GM12865 (cell line): ENCODE measurements at places on chromosomes 7 and 10.
A peak's percentile ranks its signal among the peaks of the same experiment; 100 is the strongest.

GRCh38 chr7:80604436-80604835, 34.0 kb upstream of the CD36 start:
- no peak for DNase-seq

DNA sequence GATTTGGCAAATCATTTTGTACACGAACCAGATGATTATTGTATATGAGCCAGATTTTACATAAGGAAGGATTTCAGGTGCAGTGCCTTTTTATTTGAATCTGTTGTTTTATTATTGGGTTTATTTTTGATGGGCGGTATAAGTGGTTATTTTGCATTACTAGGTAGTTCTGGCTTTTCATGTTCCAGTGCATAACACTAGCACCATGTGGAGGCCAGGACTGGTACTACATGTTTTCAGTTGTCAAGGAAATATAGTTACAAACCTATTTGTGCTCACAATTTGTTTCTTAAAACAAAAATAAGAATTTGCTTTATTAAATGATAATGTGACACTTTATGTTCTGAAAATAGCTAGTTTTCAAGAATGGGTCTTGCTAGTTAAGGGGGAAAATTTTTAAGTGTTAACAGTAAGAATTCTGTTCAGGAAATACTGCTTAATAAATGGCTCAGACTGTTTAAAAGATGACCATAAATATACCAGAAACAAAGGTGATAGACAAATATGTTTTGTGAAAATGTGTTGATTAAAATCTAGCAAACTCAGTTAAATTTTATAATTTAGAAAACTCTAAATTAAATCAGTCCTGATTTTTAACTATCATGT, 7.1 kb upstream of the SEMA3E start:
- peak; percentile 64 for DNase-seq

- DNase-seq = no peak
These were observed 44.8 kb upstream of the TARP start for GRCh38 chr7:38318241-38318640.

DNA sequence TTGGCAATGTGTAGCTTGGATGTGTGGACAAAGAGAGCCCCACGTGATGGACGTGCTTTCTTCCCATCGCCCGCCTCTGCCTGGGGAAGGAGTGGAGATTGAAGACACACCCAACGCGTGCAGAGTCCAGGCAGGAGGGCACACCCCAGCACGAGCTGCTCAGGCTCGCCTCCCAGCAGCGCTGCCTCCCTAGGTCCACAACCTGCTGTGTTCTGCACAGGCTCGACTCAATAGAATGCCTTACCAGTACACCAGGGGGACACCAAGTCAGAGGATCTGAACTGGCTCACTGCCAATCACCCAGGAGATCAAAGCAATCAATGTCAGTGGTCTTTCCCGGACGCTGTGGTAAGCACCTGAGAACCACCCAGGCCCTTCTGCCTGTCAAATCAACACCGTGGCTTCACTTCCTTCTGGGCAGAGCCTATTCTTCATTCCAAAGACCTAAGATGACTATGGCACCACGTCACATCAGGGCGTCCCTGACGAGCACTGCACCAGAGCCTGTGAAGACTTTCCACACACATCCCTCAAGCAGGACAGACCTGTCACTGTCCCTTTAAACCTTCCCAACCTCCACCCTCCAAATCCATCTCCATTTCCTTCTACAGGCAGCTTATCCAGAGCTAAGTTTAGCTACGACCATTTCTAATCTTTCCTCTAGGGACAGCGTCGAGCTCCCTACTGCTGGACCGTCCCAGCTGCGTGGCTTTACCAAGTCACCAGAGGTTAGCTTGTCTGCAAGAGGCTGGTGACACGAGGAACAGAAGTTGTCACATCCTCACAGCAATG, 72.3 kb downstream of the AMZ1 start:
- peak; percentile 45 for DNase-seq

DNA sequence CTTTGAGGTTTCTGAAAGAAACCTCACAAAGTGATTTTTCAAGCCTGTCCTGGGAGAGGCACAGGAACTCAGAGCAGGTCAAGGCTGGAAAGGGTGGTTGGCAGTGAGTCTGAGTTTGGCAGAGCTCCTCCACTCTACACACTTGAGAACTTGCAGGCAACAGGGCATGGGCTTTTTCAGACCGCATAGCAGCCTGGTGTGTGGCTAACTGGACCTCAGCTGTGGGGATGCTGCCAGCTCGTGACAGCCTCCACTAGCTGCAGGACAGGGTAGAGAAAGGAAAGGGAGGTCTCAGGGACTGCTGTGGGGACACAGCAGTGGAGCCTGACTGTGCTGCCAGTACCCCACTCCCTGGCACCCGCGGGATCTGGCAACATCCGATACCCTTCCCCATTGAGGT, 2.6 kb downstream of the CDHR1 start:
- DNase-seq = no peak

DNA sequence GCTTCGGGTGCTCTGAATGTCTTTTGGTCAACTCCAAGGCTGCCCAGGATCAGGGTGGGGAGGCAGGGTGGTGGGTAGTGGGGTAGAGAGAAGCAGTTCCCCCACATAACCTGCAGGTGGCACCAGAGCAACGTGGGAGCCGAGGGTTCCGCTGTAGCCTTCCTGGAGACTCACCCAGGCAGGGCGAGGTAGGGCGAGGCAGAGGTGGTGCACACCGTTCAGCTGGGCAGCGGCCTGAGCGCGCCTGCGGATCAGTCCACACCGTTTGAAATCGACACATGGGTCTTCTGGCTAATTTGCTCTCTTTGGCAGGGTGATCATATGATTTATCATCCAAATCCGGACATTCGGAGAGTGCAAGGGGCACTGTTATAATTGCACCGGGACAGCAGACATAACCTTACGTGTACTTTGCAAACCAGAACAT, 41.4 kb upstream of the MAP3K8 start:
- peak; percentile 78 for DNase-seq

DNA sequence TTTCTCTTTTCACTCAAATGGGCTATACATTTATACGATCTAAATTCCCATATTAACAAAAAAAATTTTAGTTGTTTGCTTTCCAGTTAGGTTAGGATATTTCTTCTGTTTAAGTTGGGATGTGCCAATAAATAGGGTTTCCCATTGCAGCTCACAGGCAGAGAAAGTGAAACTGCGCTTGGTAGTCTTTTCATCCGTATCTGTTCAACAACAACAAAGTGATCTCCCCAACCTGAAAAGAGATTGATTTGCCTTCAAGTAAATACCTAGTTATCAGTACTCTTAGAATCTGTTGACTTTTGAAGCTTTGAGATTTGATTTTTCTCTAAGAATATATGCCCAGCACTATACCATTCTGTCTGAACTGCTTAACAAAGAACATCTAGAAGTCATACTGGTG, 143.4 kb downstream of the DYNC1I1 start:
- no peak for DNase-seq

DNA sequence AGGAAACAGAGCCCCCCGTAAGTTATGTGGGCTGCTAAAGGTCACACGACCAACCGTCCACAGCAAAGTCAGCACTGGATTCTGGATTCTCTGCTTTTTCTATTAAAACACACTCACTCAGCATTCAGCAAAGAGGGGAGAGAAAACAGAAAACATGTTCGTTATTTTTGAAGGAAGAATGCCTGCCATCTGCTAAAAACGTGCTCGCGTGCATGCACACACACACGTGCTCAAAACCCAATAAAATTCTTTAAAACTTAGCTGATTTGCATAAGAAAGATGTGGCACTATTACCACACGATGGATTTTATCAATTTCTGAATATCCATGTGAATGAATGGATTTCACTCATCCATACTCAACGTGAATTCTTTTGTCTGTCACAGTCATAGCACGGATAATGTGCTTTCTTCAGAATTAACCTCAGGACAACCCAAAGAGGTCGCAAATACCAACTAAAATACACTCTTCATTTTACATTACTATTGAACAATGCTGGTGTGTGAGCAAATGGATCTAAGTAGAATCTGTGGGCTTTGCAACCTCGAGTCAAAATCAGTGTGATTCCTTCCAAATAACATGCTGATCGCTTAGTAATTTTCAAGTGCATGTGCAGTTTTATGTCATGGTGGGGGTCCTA, 40.8 kb downstream of the NRP1 start:
- DNase-seq = no peak

- no peak for DNase-seq
These were observed 44.7 kb downstream of the DOCK4 start for GRCh38 chr7:112161253-112162141.

GRCh38 chr7:2956526-2957368, 86.9 kb downstream of the CARD11 start:
- DNase-seq = no peak

- DNase-seq = peak; percentile 31
These were observed 134.9 kb downstream of the RAMP3 start for GRCh38 chr7:45292481-45292880.

DNA sequence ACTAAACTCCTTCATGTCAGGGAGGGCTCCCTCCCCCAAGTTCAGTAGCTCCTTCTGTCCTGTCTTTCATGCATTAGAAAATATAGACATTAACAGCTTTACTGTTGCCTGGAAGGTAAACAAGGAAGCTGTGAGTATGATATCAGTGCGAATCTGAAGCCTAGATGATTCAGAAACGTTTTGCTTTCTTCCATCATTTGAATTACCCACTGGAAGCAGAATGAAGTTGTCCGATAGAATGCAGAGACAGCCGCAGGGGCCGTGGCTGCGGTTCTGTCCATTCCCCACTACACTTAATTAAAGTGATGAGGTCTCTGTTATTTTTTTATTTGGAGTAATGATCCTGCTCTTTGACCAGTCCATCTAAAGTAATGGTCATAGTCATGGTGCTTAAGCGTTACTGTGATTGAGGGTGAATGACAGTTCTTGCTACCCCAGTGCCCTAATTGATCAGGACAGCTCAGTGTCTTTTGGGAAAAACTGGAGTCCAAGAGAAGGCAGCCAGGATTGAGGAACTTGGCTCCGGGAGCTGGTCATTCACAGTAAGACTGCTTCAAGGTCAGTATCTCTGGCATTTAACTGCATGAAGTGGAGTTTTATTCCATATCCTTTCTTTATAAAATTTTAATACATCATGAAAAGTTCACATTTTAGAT, 69.9 kb downstream of the PTPRE start:
- no peak for DNase-seq

DNA sequence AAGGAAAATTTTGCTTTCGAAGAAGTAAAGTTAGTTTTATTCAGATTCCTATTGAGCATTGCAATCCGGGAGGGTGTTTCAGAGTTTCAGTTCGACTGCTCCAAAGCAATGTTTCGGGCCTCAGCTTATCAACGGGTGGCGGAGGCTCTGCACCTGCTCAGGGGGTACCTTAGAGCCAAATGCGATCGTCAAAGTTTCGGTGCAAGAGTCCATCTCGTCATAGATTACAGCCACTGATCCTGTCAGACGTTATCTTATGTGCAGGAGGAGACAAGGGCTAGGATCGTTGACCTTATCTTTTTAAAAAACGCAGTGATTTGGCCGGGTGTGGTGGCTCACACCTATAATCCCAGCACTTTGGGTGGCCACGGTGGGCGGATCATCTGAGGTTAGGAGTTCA, 3.8 kb upstream of the COX19 start:
- DNase-seq = no peak

GRCh38 chr7:85030893-85031292, 156.0 kb downstream of the SEMA3D start:
- DNase-seq = peak; percentile 22

- DNase-seq = no peak
These were observed 24.5 kb downstream of the COL17A1 start for GRCh38 chr10:104061196-104061595.

- no peak for DNase-seq
These were observed 191.4 kb upstream of the STK17A start for GRCh38 chr7:43391518-43391917.

DNA sequence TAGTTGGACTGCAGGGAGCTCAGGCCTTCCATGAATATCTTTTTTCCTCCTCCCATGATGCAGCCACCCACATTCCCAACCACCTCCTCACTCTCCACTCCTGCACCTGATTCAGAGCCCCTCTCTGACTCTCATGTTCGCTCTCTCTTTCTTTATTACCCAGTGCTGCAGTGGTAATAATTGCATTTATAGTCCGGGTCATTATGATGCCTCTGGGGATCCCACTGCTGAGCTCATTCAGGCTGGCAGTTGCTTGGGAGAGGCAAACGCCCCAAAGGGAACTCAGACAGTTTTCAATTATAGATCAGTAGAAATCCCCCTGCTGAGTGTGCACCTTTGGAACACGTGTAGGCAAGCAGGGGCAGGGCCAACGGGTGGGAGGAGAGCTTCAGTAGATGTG, 953.0 kb downstream of the GRID1 start:
- DNase-seq = no peak
